ENCODE measurements at places on chromosomes 2 and 18.

DNA sequence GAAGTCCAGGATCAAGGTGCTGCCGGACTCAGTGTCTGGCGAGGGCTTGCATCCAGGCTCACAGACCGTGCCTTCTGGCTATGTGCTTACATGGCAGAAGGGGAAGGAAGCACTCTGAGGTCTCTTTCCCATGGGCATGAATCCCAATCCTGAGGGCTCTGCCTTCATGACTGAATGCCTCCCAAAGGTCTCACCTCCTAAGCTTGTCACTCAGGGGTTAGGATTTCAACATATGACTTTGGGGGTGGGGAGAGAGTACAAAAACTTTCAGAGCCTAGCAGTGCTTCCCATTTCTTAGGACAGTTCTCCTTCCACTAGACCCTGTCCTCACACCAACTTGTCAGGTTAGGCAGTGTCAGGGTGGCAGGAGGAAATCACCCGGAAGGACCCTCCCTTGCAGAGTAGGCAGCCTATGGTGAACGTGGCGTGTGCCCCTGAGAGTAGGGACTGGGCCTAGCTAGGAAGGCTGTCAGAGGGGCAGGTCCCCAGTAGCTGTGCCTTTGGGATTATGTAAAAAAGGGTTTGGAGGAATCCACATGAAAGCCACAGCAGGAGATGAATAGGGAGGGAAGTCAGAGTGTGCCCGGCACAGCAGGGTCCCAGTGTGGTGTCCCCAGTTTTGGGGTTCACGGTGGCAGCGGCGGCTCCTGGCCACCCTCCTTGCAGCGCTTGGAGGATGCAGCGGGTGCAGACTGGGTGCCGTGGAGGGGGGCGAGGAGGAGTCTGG, 233.3 kb downstream of the LDLRAD4 start:
- DNase-seq = peak; percentile 45

GRCh38 chr2:197669077-197669476, 6.3 kb downstream of the RFTN2 start:
- DNase-seq = no peak

- no peak for DNase-seq
Observed at GRCh38 chr2:24421668-24422067, 61.3 kb upstream of the ITSN2 start.

DNA sequence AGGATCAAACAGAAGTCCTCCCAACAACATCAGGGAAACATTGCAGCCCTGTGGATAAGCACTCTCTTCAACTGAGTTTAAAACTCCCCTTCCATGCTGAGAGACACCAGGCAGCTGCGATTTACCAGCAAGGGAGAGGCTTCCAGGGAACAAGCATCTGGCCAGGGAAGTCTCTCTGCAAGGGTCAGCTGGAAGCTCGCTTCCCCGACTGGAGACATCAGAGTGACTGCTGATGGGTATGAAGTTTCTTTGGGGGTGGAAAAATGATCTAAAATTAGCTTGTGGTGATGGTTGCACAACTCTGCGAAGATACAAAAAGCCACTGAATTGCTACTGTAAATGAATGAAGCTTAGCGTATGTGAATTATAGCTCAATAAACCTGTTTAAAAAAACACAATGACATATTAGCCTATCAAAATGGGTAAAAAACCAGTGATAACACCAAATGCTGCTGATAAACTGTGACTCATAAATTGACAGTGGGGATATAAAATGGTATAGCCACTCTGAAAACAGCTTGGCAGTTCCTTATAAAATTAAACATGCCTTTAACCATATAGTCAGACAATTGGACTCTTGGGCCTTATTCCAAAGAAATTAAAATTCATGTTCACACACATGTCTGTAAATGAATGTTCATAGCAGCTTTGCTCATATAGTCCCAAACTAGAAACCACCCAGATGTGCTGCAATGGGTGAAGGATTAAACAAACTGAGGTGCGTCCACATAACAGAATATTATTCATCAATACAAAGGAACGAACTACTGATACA, 1082.0 kb downstream of the SOCS6 start:
- peak; percentile 12 for DNase-seq

Data from HL-60 (cell line).